WERI-Rb-1 (cell line): ENCODE measurements at places on chromosomes 2 and 18.

DNA sequence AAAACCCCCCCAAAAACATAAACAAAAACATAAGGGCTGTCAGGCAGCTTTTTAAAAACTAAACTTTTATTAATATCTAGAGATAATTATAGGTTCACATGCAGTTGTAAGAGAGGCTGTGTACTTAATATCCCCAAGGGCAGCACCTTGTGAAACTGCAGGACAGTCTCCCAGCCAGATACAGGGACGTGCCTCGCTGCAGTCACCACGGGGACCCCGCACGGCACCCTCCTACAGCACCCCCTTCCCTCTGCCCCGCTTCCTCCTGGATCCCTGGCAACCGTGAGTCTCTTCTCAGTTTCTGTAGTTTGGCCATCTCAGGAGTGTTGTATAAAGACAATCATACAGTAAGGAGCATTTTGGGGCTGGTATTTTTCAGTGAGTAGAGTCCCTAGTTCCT lies 6.8 kb upstream of the COLEC11 start:
- DNase-seq = no peak

GRCh38 chr18:28189400-28190239 lies 12.7 kb upstream of the CDH2 start:
- peak; percentile 52 for DNase-seq

GRCh38 chr2:45379399-45380087 lies 231.5 kb downstream of the SRBD1 start:
- DNase-seq = no peak

DNA sequence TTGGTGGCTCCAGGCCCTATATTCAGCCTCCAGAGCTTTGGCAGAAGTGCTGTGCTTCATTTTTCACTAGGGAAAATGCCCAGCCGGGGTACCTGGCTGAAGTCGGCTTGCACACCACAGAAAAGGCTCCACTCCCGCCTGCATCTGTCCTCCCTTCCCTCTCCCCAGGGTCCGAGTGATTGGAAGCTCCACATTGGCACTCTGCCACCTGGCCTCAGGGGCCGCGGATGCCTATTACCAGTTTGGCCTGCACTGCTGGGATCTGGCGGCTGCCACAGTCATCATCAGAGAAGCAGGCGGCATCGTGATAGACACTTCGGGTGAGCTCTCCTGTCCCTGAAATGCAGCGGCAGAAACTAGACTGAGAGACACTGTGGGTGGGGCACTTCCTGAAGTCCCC lies 47.4 kb downstream of the IMPA2 start:
- DNase-seq = no peak

GRCh38 chr18:10041180-10041579 lies 127.4 kb downstream of the VAPA start:
- peak; percentile 86 for DNase-seq

DNA sequence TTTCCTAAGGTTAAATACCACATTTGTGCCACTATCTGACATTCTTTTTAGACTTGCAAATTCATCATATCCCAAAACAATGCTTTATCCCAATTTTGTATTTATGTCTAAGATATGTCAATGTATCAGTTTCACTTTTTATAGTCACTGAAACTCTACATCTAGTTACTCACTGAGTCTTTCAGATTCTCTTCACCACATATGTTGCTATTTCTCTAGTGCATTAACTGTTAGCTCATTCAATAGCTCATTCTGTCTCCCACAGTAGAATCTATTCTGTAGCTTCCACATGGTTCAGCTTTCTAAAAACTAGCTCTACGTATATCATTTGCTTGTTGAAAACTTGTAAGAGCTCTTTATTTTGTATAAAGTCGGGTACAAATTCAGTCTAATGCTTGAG lies 1420.6 kb upstream of the NXPH2 start:
- no peak for DNase-seq

- no peak for DNase-seq
These were observed 454.1 kb downstream of the MEIS1 start for GRCh38 chr2:66888791-66889631.

- no peak for DNase-seq
These were observed 7.4 kb downstream of the DLX2 start for GRCh38 chr2:172095146-172095904.

DNA sequence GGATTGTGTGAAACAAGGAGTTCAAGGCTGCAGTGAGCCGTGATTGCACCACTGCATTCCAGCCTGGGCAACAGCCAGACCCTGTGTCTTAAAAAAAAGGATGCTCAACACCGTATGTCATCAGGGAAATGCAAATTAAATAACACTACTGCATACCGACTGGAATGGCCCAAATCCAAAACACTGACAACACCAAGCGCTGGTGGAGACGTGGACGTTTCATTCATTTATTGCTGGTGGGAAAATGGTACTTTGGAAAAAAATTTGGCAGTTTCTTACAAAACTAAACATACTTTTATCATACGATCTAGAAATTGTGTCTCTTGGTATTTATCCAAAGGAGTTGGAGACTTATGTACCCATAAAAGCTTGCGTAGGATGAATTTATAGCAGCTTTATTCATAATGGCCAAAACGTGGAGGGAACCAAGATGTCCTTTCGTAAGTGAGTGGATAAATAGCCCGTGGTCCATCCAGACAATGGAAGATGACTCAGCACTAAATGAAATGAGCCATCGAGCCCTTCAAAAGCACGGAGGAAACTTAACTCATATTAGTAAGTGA lies 24.2 kb downstream of the NEU4 start:
- no peak for DNase-seq

DNA sequence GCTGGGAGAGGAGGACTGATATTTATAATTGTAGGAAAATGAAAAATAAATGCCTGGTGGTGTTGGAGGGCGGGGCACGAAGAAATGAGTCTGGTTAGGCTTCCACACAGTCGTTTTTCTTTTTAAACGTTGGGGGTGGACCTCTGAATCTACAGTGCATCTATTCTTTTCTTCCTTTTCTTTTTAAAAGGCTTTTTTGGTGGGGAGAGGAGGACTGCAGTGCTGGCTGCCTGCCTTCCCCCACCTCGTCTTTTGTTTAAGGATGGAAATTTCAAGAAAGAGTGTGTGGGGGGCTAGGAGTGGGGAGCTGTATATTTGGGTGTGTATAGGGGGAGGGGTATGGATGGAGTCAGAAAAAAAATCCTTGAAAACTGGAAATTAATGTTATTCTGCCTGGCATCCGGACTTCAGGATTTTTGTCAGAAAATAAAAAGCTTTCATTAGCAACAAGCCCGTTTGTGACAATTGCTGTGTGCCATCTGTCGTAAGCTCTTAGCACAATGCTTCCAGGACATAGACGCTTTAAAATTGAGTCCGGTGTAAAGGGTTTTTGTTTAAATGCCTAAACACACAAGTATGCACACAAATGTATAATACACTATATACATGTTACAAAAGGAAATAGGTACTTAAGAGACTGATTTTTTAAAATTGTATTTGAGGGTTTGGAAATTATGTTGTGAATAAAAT lies 1.1 kb downstream of the MAP2 start:
- no peak for DNase-seq

DNA sequence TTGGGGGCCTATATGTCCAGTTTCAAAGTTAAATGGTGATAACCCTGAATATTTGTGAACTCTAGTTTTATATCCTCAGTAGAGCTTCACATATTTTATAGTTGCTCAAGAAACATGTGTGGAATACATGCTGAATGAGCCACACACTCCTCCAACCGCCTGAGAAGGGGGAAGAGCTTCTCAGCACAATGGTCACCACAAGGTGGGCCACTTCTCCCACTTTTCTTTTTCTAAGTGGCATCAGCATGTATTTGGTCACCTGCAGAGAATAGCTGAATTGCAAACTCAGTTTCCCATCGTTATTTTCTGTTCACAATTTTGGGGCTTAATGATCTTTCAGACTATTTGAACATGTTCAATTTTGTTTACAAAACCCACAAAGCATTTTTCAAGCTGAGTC lies 340.5 kb downstream of the PARD3B start:
- DNase-seq = peak; percentile 30

DNA sequence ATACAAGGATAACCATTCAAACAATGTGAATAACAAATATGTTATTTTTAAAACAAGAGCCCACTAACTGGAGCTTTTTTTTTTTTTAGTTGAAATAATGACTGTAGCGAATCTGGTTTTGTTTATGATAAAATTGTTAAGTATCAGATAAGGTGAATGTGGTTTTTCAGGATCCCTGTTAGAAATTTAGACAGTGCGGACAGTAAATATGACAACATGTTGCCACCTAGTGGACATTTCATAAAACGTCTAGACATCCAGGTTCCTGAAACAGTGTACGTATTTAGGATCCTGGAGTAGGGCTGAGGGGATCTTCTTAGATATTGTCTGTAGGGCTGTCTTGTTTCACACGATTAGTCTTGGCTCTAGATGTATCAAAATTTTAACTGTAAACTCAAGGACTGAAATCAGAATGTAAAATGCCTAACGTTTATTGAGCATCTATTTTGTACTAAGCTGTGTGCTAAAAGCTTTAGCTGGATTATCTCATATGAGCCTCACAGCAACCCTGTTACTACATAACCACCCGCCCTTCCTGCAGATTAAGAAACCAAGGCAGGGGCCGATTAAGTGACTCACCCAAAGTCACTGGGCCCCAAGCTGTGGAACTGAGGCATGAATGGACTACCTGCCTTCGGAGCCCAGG lies 23.9 kb upstream of the CCDC68 start:
- DNase-seq = no peak

DNA sequence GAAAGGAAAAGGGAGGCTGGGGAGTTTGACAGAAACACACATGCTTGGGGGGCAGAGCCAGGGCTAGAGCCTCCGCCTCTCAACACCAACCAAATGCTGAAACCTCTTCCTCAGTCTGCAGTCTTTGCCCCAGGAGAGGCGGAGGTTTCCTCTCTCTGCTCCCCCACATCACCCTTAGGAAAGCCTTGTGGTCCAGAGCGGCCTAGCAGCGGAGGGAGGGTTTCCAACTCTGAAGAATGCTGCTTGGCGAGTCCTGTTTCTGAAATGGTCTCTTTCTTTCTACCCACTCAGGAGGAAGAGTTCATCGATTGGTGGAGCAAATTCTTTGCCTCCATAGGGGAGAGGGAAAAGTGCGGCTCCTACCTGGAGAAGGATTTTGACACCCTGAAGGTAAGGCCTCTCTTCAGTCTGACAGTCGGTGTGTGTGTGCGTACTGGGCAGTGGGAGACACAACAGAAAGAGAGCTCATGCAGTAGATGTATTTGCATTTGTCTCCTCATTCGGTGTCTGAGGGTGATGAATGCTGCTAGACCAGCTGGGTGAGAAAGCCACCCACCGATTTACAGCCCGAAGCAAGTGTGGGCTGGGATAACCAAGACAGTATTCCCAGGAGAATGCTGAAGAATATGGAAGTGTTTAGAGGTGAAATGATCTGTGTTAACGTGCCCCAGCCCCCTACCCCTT lies 190.5 kb downstream of the DYSF start:
- no peak for DNase-seq

DNA sequence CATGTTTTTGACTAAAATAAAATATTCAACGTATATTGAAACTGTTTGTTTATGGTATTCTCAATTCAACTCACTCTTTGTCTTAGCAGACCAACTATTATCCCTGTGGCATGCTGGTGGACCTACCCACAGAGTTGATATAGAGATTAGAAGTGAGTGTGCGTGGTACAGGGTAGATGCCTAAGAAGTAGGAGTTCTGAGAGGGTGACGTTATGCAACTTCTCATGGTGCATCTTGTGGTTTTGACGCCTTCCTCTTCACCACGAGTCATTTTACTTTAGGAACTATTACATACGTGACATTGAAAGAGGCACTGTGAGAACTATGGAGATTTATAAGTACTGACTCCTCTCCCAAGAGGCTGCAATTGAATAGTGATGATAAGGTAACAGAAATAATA lies 26.6 kb upstream of the NAPG start:
- no peak for DNase-seq

GRCh38 chr2:162050513-162050961 lies 23.5 kb downstream of the DPP4 start:
- DNase-seq = no peak

GRCh38 chr2:120617055-120617454 lies 118.6 kb upstream of the GLI2 start:
- DNase-seq = no peak
